ENCODE measurements at places on chromosomes 13 and 19. TPM values are rescaled to one million over a fixed set of nuclear protein-coding genes. Genes with fewer than 3 reads are reported as not detected.

The CACNG8 gene
- not detected for total RNA-seq

The RCBTB1 gene
- total RNA-seq: 26.1 TPM

The TPTE2 gene
- total RNA-seq: not detected

The RDH8 gene
- not detected for total RNA-seq

The GRIK5 gene
- total RNA-seq: 4.0 TPM

The DZIP1 gene
- not detected for total RNA-seq

The FUT6 gene
- total RNA-seq: 0.27 TPM

GRCh38 chr19:35556025-35556590 is 7.3 kb downstream of the ATP4A start:
- DNase-seq: no peak

GRCh38 chr19:16207063-16207462 is 9.4 kb downstream of the AP1M1 start:
- DNase-seq: peak; percentile 47

GRCh38 chr19:10109528-10109927 is 2.0 kb upstream of the P2RY11 start:
- DNase-seq: no peak

DNA sequence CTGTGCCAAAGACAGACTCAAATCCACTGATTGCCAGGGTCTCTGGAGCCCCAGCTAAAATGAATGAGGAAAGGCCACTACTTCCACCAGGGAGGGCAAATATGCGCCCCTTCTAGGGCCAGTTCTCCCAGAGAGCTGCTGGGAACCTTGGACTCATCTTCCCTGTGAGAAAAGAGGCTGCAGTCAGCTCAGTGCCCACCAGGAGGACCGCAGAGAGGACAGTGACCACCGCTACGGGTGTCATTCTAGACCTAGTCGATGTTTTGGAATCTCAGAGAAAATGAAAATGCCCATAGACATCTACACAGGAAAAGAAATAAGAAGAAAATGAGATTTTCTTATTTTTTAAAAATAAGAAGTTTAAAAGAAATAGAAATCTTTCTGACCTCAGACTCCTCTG is 235.1 kb downstream of the UQCRFS1 start:
- DNase-seq: no peak

DNA sequence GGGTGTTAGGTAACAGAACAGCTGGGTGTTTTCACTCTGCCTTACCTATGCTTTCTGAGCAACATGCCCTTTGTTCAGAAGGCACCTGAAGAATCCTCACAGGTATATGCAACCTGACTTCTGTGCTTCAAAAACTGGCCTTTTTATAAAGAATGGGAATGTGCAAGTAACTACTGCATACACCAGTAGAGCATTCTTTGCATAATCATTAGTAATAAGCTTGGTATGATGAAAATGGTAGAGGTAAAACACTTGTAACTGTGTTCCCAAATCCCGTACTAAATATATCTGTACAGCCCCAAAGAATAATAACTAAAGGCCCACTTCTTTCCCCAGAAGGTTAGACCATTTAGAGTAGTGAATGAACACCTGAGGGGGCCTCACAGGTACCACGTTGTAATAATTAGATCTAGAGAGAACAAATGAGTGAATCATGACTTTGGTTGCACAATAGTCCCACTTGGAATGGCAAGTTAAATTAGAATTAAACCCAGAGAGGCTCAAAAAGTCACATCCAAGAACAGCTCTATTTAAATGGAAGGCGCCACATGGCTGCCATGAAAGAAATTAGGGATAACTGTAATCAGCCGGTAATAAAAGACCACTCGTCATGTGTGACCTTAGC is 413.9 kb downstream of the KLF12 start:
- DNase-seq: no peak

DNA sequence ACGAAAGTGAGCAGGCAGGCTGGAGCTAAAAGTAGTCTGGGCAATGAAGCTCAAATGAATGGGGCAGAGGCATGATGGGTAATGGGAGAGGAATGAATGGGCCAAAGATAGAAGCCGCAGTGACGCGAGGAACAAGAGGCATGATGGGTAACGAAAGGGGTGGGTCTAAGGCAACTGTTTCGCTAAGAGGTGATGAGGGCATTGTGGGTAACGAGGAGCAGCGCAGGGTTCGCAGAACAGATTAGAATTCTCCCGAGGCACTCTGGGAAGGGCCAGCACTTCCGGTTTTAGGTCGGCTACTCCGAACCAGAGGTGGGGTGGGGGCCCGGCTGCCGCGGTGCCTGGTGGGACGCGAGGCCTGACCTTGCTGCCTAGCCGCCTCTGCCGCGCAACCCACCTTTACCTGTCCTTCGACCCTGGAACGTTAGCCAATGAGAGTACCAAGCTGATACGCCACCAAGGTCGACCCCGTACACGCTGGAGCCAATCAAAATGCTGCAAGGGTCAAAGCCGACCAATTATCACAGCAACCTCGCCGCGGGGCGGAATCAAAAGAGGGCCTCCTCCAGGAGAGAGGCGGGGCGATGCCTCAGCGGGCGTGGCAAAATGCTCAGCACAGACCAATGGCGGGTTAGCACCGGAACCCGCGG is 563 bp upstream of the TOMM40 start:
- DNase-seq: peak; percentile 100

DNA sequence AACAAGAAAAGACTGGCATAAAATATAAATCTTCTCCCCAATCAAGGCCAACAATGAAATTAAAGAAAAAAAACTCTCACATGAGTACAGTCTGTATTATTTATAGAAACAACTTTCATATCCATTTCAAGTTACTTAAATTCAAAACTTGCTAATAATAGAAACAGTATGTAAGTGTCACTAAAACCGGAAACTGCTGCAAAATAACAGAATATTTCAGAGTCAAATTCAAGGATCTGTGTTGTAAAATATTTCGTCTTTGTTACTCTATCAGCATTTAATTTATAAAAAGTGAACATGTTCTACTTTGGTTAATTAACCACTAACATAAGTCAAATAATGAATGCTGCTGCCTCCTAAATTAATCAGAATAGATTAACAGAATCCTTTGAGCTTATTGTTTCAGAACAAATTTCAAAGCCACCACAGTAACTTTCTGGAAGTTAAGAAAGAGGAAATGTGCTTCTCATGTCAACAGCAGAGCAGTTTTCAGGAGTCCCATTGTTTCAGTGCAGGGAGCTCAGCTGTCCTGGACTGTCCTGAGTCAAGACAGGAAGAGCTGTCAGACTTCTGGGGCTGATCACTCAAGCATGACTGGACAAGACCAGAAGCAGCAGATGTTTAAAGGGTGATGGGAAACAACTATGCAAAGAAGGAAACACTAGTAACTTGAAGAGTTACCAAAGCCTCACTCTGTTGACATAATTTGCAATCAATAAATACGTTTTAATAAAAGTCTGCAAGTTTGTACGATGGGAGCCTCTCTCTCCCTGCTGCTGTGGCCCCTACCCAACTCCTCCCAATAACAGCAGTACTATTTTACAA is 76.9 kb downstream of the FOXO1 start:
- DNase-seq: no peak

Measured in activated naive CD4-positive, alpha-beta T cell treated with anti-CD3 and anti-CD28 coated beads, Interleukin-2, amount 50 U/mL, for 72 hours (primary cell).